Effector memory CD4-positive, alpha-beta T cell (primary cell): ENCODE measurements at places on chromosomes 4 and X.

GRCh38 chr4:89528526-89529133, 221.0 kb upstream of the GPRIN3 start:
- no peak overlapping the region for H3K4me3 ChIP-seq
- H3K27ac ChIP-seq, result no peak overlapping the region
- H3K27me3 ChIP-seq, result no peaks in the 10 kb centered on the region
- H3K36me3 ChIP-seq, result no peaks in the 10 kb centered on the region

- H3K36me3 ChIP-seq, result no peaks in the 10 kb centered on the region
- H3K4me1 ChIP-seq, result no peaks in the 10 kb centered on the region
- no peak overlapping the region for H3K27ac ChIP-seq
These were observed 49.7 kb upstream of the SLC16A2 start for GRCh38 chrX:74371425-74372222.

DNA sequence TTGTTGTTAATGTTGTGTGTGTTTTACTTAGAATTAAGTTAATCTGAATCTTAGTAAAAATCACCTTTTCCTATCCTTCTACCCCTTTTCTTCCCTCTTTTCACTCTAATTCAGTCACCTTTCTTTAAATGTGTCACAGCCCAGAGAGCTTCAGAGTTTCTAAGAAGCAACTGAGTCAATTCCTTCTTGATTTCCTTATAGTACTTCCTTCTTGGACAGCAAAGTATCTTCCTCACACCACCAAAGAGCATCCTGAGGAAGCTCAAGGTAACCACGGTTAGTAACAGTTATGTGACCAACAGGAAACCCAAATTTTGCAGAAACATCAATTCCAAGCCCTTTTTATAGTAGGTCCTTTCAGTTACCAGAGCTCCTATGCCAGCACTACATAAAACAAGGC, 243.2 kb upstream of the BMP3 start:
- no peaks in the 10 kb centered on the region for H3K27me3 ChIP-seq
- no peaks in the 10 kb centered on the region for H3K4me1 ChIP-seq
- H3K27ac ChIP-seq, result no peak overlapping the region
- DNase-seq, result no peak
- H3K36me3 ChIP-seq, result no peaks in the 10 kb centered on the region

- no peaks in the 10 kb centered on the region for H3K27me3 ChIP-seq
- no peak for DNase-seq
- H3K27ac ChIP-seq, result no peak overlapping the region
- H3K36me3 ChIP-seq, result no peaks in the 10 kb centered on the region
- no peaks in the 10 kb centered on the region for H3K4me1 ChIP-seq
These were observed 15.4 kb downstream of the NHS start for GRCh38 chrX:17390419-17390850.

- no peaks in the 10 kb centered on the region for H3K4me1 ChIP-seq
- no peaks in the 10 kb centered on the region for H3K27me3 ChIP-seq
- no peak overlapping the region for H3K27ac ChIP-seq
These were observed 42.3 kb downstream of the GABRB1 start for GRCh38 chr4:47073647-47074046.
